Stimulated activated CD4-positive, alpha-beta T cell treated with anti-CD3 and anti-CD28 coated beads, Interleukin-4, amount 100 ng/mL, for 48 hours (primary cell): ENCODE measurements at places on chromosomes 7 and 10.

GRCh38 chr7:23474829-23475575 lies 4.7 kb upstream of the IGF2BP3 start:
- no peak for DNase-seq

DNA sequence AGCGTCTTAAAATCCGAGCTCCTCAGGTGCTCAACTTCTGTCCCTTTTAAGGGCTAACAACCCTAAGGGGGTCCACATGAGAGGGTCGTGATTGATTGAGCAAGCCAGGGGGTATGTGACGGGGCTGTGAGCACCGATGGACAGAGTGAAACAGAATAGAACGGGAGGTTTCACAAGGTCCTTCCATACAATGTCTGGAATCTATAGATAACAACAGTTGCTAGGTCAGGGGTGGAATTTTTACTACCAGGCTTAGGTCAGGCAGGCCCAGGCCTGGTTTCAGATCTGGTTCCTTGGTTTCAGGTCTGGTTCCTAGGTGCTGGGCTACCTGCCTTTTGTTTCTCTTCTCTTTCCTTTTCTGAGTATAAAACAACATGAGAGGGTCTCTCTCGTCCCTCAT lies 80.9 kb downstream of the PTN start:
- no peak for DNase-seq

DNA sequence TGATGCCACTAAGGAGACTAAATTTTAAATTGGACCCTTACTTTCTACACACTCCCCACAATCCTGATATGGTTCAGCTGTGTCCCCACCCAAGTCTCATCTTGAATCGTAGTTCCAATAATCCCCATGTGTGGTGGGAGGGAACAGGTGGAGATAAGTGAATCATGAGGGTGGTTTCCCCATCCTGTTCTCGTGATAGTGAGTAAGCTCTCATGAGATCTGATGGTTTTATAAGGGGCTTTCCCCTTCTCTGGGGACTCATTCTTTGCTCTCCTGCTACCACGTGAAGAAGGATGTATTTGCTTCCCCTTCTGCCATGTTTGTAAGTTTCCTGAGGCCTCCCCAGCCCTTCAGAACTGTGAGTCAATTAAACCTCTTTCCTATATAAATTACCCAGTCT lies 18.4 kb upstream of the BET1 start:
- no peak for DNase-seq

GRCh38 chr10:32333849-32334248 lies 13.1 kb downstream of the EPC1 start:
- DNase-seq = no peak

GRCh38 chr7:18529239-18529638 lies 33.7 kb downstream of the HDAC9 start:
- DNase-seq = no peak

- no peak for DNase-seq
Measured at GRCh38 chr7:12519682-12520009, 50.9 kb upstream of the SCIN start.

GRCh38 chr7:64581926-64582894 lies 19.3 kb upstream of the ZNF680 start:
- DNase-seq = no peak

DNA sequence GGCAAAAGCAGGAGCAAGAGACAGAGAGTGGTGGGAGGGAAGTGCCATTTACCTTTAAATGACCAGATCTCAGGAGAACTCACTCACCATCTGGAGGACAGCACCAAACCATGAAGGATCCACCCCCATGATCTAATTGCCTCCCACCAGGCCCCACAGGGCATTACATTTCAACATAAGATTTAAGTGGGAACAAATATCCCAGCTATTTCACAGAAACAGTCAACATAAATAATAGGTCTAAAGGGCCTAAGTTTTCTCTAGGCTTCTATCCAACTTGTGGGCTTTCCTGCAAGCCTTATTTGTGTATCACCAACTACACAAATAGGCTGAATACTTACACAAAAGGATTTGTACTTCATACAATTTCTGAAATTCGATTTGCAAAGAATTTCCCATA lies 196.8 kb upstream of the POT1 start:
- DNase-seq = no peak

DNA sequence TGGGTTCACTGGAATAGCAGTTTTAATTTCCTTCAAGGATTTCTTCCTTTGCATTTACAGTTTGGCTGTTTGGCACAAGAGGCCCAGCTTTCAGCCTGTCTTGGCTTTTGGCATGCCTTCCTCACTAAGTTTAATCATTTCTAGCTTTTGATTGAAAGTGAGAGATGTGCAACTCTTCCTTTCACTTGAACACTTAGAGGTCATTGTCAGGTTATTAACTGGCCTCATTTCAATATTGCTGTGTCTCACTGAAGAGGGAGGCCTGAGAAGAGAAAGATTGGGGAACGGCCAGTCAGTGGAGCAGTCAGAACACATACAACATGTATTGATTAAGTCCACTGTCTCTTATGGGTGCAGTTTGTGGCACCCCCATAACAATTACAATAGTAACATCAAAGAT lies 33.9 kb downstream of the PTTG1IP2 start:
- DNase-seq = no peak

- no peak for DNase-seq
Measured at GRCh38 chr7:99447943-99448342, 9.2 kb downstream of the CPSF4 start.

- no peak for DNase-seq
Measured at GRCh38 chr7:105346593-105347322, 42.0 kb downstream of the SRPK2 start.

DNA sequence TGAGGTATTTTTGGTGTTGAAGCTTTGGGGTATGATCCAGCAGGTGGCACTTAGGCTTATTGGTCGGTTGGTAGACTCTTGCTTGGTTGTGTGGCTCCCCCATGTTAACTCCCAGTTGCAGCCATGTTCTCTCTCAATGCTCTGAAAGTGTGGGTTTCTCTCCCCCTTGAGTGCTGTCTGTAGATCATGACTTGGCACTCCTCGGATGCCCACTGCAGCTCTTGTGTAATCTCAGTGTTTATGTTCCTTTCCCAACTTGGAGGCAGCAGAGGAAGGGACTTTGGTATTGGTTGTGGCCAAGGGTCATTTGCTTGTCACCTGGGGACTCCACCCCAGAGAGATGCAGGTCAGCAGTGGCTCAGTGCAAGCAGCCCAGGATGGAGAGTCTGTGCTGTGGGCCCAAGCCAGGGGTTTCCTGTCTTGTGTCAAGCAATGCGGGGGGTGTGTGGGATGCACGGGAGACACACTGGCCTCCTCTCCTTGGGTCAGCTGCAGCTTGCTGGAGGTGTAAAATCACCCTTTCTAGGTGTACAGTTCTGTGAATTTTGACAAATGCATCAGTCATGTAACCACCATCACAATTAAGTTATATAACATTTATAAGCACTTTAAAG lies 36.9 kb downstream of the PIK3CG start:
- DNase-seq = no peak

DNA sequence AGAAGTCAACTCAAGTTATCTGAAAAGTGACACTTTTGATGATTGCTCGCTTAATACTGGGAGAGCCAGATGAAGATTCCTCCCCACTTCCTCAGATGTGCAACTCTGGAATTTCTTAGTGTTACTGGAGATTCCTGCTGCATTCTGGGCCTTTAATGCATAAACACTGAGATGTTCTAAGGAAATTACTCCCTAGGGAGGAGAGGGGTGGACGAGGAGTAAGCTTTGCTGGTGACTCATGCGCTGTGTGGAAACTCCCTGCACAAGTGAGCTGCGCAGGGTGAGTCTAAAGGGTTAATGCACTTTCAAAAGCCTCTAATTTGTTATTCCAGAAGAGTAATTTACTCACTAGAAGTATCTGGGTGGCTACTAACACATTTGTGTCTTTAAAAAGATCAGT lies 46.3 kb downstream of the EGFR start:
- no peak for DNase-seq

GRCh38 chr10:51074238-51075028 lies at the start of gene PRKG1:
Gene PRKG1, plus strand, starts transcription at chr10:51074487.
- DNase-seq = no peak

DNA sequence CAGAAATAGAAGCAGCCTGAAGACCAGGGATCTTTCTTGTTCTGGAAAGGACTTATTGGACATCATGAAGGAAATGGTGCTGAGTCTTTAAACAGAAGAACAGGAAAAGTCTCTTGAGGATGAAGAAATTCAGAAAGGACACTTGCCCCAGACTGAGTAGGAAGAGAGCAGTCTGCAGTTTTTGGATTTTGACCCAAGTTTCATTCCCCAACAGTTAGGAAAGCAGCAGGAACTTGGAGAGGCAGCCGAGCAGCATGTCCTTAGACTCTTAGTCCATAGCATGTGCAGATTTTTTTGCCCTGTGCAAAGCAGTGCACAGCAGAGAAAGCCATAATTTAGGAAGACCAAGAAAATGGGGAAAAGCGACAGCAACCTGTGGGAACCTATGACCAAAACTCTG lies 927.2 kb upstream of the AUTS2 start:
- no peak for DNase-seq

DNA sequence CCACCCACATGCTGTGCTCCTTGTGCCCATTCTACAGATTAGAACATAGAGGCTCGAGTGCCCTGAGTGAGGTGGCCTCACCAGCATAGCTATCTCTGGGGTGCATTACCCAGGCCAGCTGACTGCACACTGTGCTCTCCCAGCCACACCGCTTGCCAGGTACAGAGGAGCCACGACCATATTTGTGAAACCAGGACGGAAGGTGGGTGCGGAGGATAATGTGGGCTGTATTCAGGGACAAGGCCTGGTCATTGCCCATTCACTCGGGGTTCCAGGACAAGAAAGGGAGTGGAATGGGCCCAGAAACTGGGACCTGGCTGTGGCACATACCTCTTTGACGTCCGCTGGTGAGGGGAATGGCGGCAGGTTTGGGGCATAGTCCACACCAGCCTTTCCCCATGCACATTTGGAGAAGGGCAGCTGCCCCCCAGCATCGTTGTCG lies 236.0 kb downstream of the TNS3 start:
- DNase-seq = no peak

DNA sequence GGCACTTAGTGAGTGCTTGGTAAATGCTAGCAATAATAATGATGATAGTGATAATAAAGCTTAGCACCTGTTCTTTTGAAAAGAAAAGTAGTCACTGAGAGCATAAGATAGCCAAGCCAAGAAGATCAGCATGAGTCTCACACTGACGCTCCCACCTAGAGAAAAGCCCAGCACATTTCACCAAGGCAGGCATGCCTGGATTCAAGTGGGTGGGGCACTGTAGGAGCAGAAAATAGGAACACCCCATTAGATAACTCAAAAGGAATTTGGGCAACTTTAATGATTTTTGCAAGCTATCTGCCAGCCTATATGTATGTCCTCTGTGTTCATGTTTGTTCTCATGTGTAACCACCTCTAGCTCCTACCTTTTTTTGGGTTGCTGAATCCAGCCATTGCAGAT lies 18.1 kb upstream of the SORBS1 start:
- DNase-seq = no peak

DNA sequence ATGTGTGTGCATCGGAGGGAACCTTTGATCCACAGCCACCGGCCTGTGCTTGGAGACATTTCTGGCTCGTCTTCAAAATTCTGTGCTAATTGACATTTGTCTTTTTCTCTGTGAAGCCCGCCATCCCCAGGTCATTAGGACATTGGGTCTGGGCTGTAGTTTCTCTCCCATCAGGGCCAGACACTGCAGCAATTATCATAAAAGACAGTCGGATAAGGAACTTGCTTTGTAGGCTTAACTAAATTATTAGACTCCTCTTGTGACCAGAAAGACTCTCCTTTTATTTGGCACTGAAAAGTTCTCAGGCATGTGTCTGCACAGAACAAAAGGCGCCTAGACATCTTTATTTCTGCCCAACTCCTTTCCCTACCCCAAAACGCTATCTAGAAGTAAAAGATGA lies 49.1 kb upstream of the NPTX2 start:
- no peak for DNase-seq

GRCh38 chr10:122132331-122132755 lies 138.8 kb upstream of the BTBD16 start:
- no peak for DNase-seq

DNA sequence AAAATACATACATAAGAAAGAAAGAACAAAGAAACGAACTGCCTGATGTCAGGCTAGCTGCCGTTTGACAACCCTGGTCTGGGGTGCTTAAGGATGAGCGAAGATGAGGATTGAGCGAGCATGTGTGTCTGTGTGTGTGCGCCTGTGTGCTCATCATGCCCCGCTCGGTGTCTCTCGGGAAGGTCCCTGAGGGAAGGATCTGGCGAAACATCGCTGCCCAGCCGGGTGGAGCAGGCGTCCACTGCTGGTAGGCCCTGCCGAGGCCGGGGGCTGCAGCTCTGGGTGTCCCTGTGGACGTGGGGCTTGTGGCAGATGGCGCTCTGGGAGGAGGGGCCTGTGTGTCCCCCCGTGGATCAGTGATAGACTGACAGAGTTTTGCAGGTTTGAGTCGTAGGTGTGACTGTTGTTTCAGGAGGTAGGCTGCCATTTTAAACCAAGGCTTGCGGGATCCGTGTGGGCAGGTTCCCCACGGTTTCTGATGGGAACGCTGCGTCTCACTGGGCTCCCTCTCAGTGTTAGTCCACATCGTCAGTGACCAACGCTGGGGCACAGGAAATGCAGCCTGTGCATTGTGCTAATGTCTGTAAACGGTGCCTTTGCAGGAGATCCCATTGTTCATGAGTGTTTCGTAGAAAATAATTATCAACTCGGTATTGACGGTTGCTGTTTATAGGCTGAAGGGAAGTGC lies 5.9 kb upstream of the SUN1 start:
- DNase-seq = no peak

DNA sequence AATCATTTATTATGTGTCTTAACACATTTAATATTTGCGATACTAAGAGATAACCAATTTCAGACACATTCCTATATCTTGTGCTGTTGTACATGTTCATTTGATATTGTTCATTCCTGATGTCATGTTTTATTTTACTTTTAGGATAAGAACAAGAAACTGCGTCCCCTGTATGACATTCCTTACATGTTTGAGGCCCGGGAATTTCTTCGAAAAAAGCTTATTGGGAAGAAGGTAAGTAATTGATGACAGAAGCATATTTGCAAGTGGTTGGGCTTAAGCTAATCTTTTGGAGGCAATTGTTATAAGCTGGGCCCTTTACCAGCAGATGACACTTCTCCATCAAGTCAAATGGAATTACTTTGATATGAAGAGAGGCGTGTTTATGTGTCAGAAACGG lies 155.3 kb downstream of the SND1 start:
- DNase-seq = no peak

DNA sequence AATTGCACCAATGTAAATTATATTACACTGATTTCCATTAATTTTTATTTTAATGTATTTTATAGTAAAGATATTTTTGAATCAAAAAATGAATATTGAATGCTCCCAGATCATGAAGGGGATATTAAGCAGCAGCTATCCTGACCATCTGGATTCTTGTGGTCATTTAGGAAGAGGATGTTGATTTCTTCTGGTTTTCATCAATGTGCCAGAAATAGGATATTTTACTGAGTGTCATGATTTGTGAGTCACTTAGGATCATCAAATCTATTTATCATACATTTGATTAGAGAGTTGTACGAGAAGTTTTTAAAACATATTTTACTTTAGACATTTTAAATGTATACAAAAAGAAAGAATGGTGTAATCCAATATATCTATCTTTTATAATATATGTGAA lies 366.3 kb upstream of the CHRM2 start:
- DNase-seq = no peak

DNA sequence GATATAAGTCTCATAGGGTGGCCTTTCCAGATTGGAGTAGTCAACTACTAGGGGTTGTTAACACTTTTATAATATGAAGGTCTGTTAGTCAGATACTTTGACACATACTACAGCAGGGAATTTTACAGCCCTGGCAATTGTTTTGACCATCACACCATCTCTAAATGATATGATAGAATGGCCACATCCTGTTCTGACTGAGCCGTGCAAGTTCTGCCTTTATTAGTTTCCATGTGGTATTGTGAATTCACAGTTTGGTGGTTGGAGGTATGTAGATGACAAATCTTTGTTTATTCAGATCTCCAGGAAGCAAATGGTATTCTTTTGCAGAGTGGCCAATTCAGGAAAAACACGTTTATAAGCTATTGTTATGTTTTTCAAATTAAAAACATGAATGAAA lies 83.0 kb downstream of the NRG3 start:
- no peak for DNase-seq
